Vagina (tissue), 2 donors: ENCODE measurements at places on chromosomes 3 and 15.

GRCh38 chr15:101326026-101326315 lies 30.9 kb upstream of the SNRPA1 start:
- H3K36me3 ChIP-seq = no peaks in the 10 kb centered on the region
- H3K27ac ChIP-seq = no peak overlapping the region
- DNase-seq = no peak
- H3K4me1 ChIP-seq = no peaks in the 10 kb centered on the region
- no peaks in the 10 kb centered on the region for H3K27me3 ChIP-seq

GRCh38 chr3:13025090-13025489 lies 48.1 kb downstream of the IQSEC1 start:
- no peak overlapping the region for H3K4me3 ChIP-seq
- no peak for DNase-seq
- no peaks in the 10 kb centered on the region for H3K36me3 ChIP-seq
- peaks cover 30% of the 10 kb centered on the region for H3K4me1 ChIP-seq

DNA sequence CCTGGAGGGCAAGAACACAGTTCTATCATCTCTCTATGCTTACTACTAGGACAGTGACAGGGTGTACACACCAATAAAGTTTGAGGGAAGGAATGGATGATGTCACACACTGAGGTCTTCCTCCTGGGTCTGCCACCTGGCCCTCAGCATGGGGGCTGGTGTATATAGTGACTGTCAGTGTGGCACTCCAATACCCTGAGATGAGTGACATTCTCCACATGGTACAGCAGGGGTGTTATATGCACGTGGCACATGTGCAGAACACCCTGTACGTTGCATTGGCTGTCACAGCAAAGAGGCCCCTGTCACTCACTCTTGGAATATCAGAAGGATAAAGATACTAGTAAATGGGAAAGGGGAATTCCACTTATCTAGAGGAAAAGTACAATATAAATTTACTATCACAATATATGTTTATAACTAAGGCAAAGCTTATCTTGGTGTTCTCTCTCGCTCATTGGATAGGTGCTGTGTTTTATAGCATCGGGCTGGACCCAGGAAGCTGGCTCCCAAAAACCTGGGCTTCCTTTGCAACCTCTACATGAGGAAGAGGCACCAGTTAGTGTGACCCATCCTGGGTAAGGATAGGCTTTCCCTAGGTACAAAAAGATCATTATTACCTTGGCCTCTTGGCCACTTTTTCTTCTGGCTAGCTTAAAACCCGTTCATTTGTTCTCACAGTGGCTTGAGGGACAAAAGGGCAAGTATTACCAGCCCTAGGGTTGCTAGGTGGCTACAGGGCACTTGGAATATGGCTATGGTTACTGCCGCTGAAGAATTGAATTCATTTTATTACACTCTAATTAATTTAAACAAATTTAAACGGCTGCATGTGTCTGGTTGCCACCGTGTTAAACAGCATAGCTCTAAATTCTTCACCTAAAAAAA lies 54.8 kb upstream of the HES1 start:
- no peak overlapping the region for H3K4me3 ChIP-seq
- H3K36me3 ChIP-seq = no peaks in the 10 kb centered on the region
- H3K4me1 ChIP-seq = no peaks in the 10 kb centered on the region
- no peak overlapping the region for H3K27ac ChIP-seq

DNA sequence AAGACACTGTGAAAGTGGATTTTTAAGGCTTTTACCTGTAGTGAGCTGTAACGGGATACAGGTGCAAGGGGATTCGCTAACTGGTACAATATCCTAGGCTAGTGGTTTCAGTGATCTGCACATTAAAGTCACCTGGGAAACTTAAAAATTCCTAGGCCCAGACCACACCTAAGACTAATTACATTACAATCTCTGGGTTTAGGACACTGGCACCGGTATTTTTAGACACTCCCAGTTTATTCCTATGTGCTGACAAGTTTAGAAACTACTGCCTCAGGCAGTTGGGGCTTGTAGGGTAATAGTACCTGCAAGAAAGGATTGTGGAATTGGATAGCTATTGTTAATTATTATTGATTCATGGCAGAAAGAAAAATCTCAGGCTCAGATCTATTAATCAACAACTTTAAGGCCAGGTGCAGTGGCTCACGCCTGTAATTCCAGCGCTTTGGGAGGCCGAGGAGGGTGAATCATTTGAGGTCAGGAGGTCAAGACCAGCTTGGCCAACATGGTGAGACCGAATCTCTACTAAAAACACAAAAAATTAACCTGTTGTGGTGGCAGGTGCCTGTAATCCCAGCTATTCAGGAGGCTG lies 50.4 kb upstream of the CASR start:
- H3K4me3 ChIP-seq = no peak overlapping the region
- H3K36me3 ChIP-seq = no peaks in the 10 kb centered on the region
- DNase-seq = no peak
- no peak overlapping the region for H3K27ac ChIP-seq
- no peaks in the 10 kb centered on the region for H3K27me3 ChIP-seq

DNA sequence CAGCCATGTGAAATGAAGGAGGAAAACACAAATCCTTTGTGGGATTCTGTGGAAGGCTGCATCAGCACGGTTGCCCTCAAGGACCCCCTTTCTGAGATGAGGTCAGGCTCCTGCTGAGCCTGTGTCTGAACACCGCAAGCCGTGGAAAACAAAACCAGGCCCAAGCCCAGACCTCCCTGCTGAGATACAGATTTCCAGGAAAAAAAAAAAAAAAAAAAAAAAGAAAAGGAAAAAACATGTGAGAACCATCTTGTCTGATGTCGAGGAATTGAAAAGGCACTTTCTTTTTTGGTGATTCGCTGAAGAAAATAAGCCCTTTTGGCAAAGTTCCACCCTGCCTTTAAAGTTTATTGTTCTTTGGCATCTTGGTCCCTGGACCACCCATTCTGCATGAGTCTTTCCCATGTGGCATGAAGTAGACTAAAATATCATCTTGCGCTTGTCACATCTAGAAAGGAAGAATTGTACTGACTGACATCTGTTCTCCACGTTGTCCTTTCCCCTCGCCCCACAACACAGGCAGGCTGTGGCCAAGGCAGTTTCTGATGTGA lies 117.6 kb downstream of the CHST2 start:
- no peaks in the 10 kb centered on the region for H3K27me3 ChIP-seq
- H3K27ac ChIP-seq = no peak overlapping the region
- peaks cover 14% of the 10 kb centered on the region for H3K4me1 ChIP-seq
- DNase-seq = peak; percentile 34
- H3K4me3 ChIP-seq = no peak overlapping the region
- H3K36me3 ChIP-seq = no peaks in the 10 kb centered on the region

DNA sequence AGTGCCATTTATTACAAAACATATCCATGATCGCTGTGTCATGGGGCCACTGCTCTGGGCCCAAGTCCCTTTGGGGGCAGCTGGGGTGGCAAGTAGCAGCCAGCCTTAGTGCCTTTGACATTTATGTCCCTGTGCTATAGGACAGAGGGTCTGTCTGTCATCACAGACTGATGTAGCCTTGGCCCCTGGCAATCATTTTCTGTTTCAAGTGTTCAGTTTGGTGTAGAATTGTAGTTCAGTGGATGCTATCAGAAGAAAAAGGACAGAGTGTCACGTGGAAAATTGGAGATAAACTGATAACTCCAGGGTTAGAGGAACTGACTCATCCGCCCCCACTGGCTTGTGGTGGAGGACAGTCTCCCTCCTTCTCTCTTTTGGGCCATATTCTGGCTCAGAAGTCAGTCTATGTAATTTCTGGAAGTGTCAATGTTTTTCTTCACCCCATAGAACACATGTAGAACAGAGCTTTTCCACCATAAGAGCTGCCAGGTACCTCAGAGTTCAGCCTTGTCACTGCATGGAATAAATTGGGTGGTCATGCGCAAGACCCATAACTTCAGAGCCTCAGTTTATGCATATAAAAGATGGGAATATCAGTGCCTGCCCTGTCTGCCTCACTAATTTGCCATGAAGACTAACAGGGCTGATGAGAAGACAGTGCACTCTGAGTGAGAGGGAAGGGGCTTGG lies 4.5 kb upstream of the MRPS22 start:
- peaks cover 2% of the 10 kb centered on the region for H3K4me1 ChIP-seq
- H3K4me3 ChIP-seq = no peak overlapping the region
- H3K36me3 ChIP-seq = no peaks in the 10 kb centered on the region
- no peak overlapping the region for H3K27ac ChIP-seq
- DNase-seq = no peak

DNA sequence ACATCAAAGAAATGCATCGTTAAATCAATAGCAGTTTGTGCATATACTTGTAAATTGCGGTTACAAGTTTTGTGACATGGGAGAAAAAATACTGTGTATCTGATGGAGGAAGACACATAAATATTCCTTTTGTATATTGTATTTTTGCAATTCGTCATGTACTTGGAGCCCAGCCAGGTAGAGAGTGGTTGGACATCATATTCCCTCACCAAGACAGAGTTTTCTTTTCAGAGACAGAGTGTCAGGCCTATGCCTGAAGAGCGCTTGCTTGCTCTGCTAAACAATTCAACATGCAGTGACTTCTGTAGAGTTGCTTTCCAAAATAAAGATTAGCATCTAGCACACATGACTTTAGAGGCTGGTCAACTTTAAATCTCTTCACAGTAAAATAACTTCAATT lies 24.8 kb upstream of the MEIS2 start:
- no peak overlapping the region for H3K4me3 ChIP-seq
- H3K36me3 ChIP-seq = no peaks in the 10 kb centered on the region
- DNase-seq = no peak
- no peak overlapping the region for H3K27ac ChIP-seq
- H3K4me1 ChIP-seq = no peaks in the 10 kb centered on the region

- H3K4me1 ChIP-seq = no peaks in the 10 kb centered on the region
- no peak for DNase-seq
- no peaks in the 10 kb centered on the region for H3K27me3 ChIP-seq
- H3K27ac ChIP-seq = no peak overlapping the region
- no peaks in the 10 kb centered on the region for H3K36me3 ChIP-seq
Observed at GRCh38 chr15:27491666-27492621, 521.0 kb downstream of the GABRG3 start.

GRCh38 chr3:99929745-99930139 lies 112.1 kb downstream of the CMSS1 start:
- no peak for DNase-seq
- no peaks in the 10 kb centered on the region for H3K36me3 ChIP-seq
- H3K4me3 ChIP-seq = no peak overlapping the region
- H3K27ac ChIP-seq = no peak overlapping the region
- peaks cover 38% of the 10 kb centered on the region for H3K4me1 ChIP-seq
- no peaks in the 10 kb centered on the region for H3K27me3 ChIP-seq

- H3K27me3 ChIP-seq = no peaks in the 10 kb centered on the region
- H3K27ac ChIP-seq = no peak overlapping the region
- H3K36me3 ChIP-seq = no peaks in the 10 kb centered on the region
- H3K4me1 ChIP-seq = peaks cover 5% of the 10 kb centered on the region
Observed at GRCh38 chr3:32181796-32182195, 56.7 kb upstream of the CMTM8 start.

- H3K36me3 ChIP-seq = peaks cover 23% of the 10 kb centered on the region
- DNase-seq = no peak
- H3K4me1 ChIP-seq = no peaks in the 10 kb centered on the region
- H3K27me3 ChIP-seq = no peaks in the 10 kb centered on the region
- no peak overlapping the region for H3K4me3 ChIP-seq
Observed at GRCh38 chr15:60507596-60508424, 28.9 kb upstream of the ICE2 start.

GRCh38 chr3:63132461-63133250 lies 145.5 kb upstream of the SYNPR start:
- H3K36me3 ChIP-seq = no peaks in the 10 kb centered on the region
- no peak for DNase-seq
- H3K27me3 ChIP-seq = no peaks in the 10 kb centered on the region
- no peaks in the 10 kb centered on the region for H3K4me1 ChIP-seq
- H3K27ac ChIP-seq = no peak overlapping the region
- H3K4me3 ChIP-seq = no peak overlapping the region

DNA sequence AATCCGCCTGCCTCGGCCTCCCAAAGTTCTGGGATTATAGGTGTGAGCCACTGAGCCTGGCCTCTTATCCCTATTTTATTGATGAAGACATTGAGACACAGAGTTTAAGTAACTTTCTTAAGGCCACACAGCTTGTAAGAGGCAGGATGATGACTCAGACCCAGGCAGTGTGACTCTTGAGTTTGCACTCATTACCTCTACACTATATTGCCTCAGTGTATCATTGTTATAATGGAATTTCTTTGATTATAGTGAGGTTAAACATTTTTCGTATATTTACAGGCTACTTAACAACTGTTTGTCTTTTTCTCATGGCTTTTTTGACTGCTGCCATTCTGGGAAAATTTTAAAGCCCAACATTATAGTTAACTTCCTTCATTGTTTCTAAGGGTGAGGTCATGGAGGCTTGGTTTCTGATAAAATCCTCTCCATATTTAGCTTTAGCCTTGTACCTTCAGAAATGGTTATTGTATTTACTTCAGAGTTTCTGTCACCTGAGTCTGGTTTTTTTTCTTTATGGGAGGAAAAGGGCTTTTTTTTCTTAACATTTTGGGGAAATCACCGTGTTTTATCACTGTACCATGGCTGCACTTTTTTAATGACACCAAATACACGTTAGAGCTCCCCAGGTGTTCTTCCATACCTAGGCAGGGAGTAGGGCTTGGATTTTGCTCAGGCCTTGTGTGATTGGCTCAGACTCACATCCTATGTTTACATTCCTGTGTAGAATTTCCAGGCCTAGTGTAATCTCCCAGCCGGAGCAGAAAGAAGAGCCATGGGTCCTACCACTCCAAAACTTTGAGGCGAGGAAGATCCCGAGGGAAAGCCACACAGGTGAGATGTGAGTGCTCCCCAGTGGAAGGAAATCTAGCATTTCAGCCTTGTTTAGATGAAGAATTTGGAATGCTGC lies 6.3 kb downstream of the ZNF774 start:
- H3K27me3 ChIP-seq = no peaks in the 10 kb centered on the region
- no peak overlapping the region for H3K4me3 ChIP-seq

DNA sequence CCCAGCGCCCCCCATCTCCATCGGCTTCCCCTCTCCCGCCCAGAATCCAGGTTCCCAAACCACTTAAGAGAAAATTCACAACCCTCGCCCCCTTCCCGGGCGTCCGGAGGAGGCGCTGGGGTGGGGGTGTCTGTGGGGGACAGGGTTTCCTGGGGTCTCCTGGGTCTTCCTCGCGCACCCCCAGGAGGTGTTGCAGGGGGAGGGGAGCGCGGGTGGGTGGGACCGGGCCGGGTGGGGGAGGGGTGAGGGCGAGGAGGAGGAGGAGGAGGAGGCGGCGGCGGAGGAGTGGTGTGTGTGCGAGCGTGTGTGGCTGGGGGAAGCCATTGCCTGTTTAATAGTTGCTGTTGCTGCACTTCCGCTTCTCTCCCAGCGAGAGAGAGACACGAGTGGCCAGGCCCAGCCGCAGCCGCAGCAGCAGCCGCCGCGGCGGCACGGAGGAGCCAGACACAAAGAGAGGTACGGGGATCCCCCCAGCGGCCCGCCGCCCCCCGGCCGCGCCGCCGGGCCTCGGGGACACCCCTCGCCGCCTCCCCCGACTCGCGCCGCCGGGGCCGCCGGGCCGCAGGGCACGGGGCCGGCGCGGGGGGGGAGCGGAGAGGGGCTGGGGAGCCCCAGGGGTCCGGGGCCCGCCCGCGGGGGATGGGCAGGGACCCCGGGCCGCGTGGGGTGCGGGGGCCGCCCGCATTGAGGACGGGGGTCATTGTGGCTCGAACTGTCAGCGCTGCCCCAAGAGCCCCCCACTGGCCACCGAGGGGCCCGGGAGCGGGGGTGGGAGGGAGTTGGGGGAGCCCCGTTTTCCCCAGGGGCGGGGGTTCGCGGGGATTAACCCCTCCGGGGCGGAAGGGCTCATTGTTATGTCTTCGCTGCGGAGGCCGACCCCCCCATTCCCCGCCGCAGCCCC lies at the start of gene UBE2E1:
Gene UBE2E1, plus strand, starts transcription at position 323 of the 901 bp plus-strand sequence. CDS start 1,315 bp downstream, outside the sequence.
- H3K36me3 ChIP-seq = no peaks in the 10 kb centered on the region
- DNase-seq = no peak
- H3K27me3 ChIP-seq = no peaks in the 10 kb centered on the region
- peak within 1 kb of the TSS; percentile 92 for H3K27ac ChIP-seq
